Kidney epithelial cell (primary cell): ENCODE measurements at places on chromosomes 3 and 15.

DNA sequence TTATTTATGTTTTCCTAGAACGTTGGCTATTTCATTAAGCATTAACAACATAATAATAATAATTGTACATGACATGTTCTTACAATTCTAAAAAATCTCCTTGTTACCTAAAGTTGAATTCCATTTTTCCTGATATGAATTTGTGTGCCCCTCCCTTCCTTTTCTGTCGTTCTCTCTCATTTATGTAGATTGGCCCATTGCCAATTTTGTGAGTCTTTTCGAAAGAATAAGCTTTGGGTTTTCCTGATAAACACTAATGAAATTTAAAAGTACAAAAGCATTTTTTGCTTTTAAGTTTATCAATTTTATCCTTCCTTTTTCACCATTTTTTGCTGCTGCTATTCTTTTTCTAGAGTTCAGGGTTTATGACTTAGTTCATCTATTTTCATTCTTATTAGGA, 44.9 kb downstream of the PRR23E start:
- DNase-seq = no peak

DNA sequence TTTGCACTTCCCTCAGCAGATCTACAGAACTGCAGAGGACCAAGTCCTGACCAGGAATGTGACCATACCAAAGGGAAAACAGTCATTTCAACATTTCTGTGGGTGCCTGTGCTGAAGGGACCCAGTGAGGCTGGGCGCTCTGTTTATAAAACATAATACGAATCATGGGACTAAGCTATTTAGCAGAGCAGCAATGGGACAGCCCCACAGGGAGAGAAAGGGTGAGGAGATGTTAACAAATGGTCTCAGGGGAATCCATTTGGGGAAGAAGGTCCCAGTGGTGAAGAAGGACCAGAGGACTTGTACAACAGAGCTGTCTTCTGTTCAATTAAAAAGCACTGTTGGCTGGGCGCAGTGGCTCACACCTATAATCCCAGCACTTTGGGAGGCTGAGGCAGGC, 1025.4 kb downstream of the FHIT start:
- DNase-seq = no peak

DNA sequence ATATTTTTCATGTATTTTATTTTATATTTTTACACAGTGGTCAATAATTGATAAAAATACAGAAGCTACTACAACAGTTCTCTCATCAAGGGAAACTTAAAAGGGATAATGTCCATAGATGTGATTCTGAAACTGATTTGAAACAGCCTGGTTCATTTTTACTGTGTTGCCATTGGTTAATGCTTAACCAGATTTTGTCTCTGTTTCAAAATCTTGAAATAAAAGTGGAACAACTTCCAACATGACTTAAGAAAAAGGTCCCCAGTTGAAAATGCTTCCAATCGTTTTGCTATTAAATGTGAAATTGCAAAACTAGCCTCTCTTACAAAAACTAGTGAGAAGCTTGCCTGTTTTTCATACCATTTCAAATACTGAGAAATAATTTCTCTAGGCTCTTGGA, 240.7 kb downstream of the LPP start:
- no peak for DNase-seq

GRCh38 chr15:74724570-74725224, 631 bp downstream of the CYP1A1 start:
- DNase-seq = no peak

GRCh38 chr15:82810890-82811426, 1.5 kb downstream of the WHAMM start:
- no peak for DNase-seq
